ENCODE measurements at places on chromosomes 6 and 20.
A peak's percentile ranks its signal among the peaks of the same experiment; 100 is the strongest.

DNA sequence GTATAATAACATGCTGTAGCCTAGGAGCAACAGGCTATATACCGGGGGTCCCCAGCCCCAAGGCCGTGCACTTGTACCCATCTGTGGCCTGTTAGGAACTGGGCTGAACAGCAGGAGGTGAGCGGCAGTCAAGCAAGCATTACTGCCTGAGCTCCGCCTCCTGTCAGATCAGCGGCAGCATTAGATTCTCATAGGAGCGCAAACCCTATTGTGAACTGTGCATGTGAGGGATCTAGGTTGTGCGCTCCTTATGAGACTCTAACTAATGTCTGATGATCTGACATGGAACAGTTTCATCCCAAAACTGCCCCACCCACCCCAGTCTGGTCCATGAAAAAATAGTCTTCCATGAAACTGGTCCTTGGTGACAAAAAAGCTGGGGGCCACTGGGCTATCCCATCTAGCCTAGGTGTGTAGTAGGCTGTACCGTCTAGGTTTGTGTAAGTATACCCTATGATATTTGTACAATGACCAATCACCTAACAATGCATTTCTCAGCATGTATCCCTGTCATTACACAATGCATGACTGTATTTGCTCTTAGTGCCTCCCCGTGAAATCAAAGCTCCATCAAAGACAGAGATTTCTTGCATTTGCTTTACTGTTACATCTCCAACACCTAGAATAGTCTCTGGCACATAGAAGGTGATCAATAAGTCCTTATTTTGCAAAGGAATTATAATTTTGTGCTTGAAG, 30.8 kb downstream of the NHSL1 start:
- no peak overlapping the region for H3K4me3 ChIP-seq
- no peak for DNase-seq
- H3K27me3 ChIP-seq, result no peaks in the 10 kb centered on the region
- H3K27ac ChIP-seq, result no peak overlapping the region

- no peak for DNase-seq
- H3K27me3 ChIP-seq, result no peaks in the 10 kb centered on the region
- no peaks in the 10 kb centered on the region for H3K36me3 ChIP-seq
- no peaks in the 10 kb centered on the region for H3K4me1 ChIP-seq
- H3K4me3 ChIP-seq, result no peak overlapping the region
Observed at GRCh38 chr6:109260701-109261100, 121.6 kb downstream of the CD164 start.

GRCh38 chr6:116511424-116512110, at the start of gene CALHM5:
Gene CALHM5 (plus strand): TSS chr6:116511639. CDS start chr6:116511697, 58 bp downstream.
- peak; percentile 58 for DNase-seq
- peak within 1 kb of the TSS; percentile 86 for H3K27ac ChIP-seq
- H3K4me3 ChIP-seq, result peak within 1 kb of the TSS; percentile 56
- H3K27me3 ChIP-seq, result no peaks in the 10 kb centered on the region

DNA sequence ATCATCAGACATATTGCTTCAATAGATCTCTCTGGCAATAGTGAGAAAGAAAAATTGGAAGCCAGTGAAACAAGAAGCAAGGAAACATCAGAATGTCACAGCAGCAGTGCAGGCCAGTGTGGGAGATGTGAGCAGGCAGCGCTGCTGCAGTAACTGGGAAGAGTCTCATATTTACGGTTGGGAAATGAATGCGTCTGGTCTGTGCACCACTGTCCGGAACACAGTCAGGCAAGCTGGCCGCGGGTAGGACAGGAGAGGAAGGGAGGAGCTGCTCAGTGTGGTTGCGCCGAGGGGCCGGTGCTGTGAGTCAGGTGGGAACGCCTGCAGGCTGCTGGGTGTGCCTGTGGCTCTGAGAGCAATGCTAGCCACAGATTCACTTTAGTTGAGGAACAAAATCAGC, 6.4 kb upstream of the PSMG4 start:
- no peak for DNase-seq
- H3K27ac ChIP-seq, result no peak overlapping the region
- H3K4me1 ChIP-seq, result peaks cover 40% of the 10 kb centered on the region
- H3K36me3 ChIP-seq, result no peaks in the 10 kb centered on the region

GRCh38 chr6:155708100-155708499, 252.5 kb upstream of the NOX3 start:
- no peak overlapping the region for H3K4me3 ChIP-seq
- no peaks in the 10 kb centered on the region for H3K36me3 ChIP-seq
- no peaks in the 10 kb centered on the region for H3K4me1 ChIP-seq
- H3K27ac ChIP-seq, result no peak overlapping the region
- no peak for DNase-seq

GRCh38 chr6:33935439-33936080, 131.8 kb upstream of the MLN start:
- no peaks in the 10 kb centered on the region for H3K27me3 ChIP-seq
- no peak overlapping the region for H3K27ac ChIP-seq
- DNase-seq, result no peak
- H3K4me1 ChIP-seq, result no peaks in the 10 kb centered on the region

GRCh38 chr20:34968042-34968775, 12.5 kb downstream of the MYH7B start:
- H3K27ac ChIP-seq, result peak overlapping the region; percentile 71
- no peaks in the 10 kb centered on the region for H3K27me3 ChIP-seq
- no peak overlapping the region for H3K4me3 ChIP-seq
- no peak for DNase-seq

GRCh38 chr6:10534419-10534762, 13.2 kb downstream of the GCNT2 start:
- no peak overlapping the region for H3K4me3 ChIP-seq
- DNase-seq, result no peak

GRCh38 chr6:61887423-61887822, 398.6 kb downstream of the KHDRBS2 start:
- H3K36me3 ChIP-seq, result no peaks in the 10 kb centered on the region
- no peak for DNase-seq
- no peaks in the 10 kb centered on the region for H3K4me1 ChIP-seq
- no peak overlapping the region for H3K27ac ChIP-seq

- peaks cover 14% of the 10 kb centered on the region for H3K4me1 ChIP-seq
- H3K27me3 ChIP-seq, result no peaks in the 10 kb centered on the region
- DNase-seq, result peak; percentile 21
- no peak overlapping the region for H3K4me3 ChIP-seq
Observed at GRCh38 chr6:148611213-148611612, 135.6 kb upstream of the UST start.

GRCh38 chr20:31740208-31740607, 1.1 kb downstream of the TPX2 start:
- H3K27ac ChIP-seq, result peak overlapping the region; percentile 83
- H3K4me1 ChIP-seq, result peaks cover 33% of the 10 kb centered on the region
- no peak for DNase-seq
- H3K36me3 ChIP-seq, result no peaks in the 10 kb centered on the region

- H3K4me1 ChIP-seq, result no peaks in the 10 kb centered on the region
- peaks cover 5% of the 10 kb centered on the region for H3K27me3 ChIP-seq
- no peak overlapping the region for H3K27ac ChIP-seq
- H3K36me3 ChIP-seq, result no peaks in the 10 kb centered on the region
- no peak for DNase-seq
Observed at GRCh38 chr6:8277769-8278168, 157.6 kb downstream of the SLC35B3 start.

DNA sequence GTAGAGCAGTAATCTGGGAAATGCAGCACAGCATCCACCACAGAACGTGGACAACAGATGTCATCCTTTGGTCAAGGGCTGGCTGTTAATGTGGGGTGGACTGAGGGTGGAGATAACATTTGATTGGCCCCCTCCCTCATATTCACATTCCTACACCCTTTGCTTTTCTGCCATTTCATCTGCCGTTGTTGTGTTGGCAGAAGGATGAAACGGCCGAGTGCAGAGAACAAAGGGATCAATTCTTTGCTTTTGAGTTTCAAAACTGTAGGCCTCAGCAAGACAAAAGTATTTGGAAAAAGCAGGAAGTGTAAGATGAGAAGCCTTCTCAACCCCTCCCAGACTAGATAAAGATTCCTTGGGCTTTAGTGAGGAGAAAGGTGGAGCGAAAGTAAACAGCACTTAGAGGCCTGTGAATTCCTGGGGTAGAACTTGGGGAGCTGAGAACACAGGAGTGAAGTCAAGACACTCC, 74.2 kb upstream of the PHIP start:
- H3K4me1 ChIP-seq, result no peaks in the 10 kb centered on the region
- H3K27me3 ChIP-seq, result no peaks in the 10 kb centered on the region
- H3K36me3 ChIP-seq, result no peaks in the 10 kb centered on the region
- H3K27ac ChIP-seq, result no peak overlapping the region
- no peak for DNase-seq

- no peaks in the 10 kb centered on the region for H3K36me3 ChIP-seq
- no peak overlapping the region for H3K4me3 ChIP-seq
- no peak for DNase-seq
- H3K27ac ChIP-seq, result no peak overlapping the region
- H3K27me3 ChIP-seq, result no peaks in the 10 kb centered on the region
Observed at GRCh38 chr20:21601799-21602198, 87.9 kb upstream of the NKX2-2 start.

DNA sequence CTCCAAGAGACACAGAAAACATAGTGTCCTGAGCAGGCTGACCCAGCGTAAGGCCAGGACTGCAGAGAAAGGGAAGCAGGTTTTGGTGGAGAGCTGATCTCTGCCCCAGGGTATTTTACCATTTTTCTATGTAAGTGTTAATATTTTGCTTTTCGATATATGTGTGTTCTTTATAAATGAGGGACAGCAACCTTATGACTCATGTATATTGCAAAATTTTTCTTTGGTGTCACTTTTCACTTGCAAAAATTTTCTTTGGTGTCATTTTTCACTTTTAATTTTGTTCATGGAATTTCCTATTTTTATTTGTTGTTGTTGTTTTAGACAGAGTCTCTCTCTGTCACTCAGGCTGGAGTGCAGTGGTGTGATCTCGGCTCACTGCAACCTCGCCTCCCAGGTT, 34.6 kb upstream of the PXDC1 start:
- H3K4me1 ChIP-seq, result no peaks in the 10 kb centered on the region
- H3K27me3 ChIP-seq, result no peaks in the 10 kb centered on the region
- H3K36me3 ChIP-seq, result no peaks in the 10 kb centered on the region
- H3K27ac ChIP-seq, result no peak overlapping the region
- DNase-seq, result no peak
- H3K4me3 ChIP-seq, result no peak overlapping the region

DNA sequence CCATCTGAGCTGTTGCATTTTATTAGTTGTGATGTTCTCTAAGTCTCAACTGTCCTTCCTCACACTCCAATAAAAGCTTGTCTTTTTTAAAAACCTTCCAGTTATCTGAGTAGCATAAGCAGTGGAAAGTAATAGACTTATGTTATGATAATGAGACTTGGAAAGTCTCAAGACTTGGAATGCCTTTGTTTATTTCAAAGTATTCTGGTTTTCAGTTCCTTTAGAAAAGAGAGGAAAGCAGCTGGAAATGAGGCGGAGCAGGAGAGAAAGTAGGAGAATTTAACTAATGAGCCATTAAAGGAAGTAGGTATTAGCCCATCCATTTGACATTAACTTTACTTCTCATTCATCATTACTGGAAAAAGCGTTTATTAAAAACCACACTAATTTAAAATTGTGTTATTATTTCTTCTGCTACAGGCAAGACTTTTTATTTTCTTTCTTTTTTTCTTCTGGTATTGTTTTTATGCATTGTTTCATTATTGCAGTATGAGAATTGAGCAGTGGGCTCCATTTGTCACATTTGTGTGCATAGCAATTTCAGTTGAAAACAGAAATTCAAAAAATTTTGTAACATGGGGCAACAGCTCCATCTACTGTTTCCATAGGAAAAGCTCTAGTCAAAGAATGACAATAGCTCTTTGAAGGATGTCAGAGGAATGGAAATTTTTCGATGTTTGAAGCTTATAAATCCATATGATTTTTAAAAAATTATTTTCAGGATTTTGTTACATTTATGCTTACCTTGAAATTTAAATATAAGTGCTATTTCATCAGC, 194.8 kb downstream of the COL9A1 start:
- H3K4me3 ChIP-seq, result no peak overlapping the region
- no peak for DNase-seq
- no peaks in the 10 kb centered on the region for H3K36me3 ChIP-seq
- no peaks in the 10 kb centered on the region for H3K27me3 ChIP-seq

GRCh38 chr6:82185948-82186535, 61.5 kb downstream of the IBTK start:
- H3K36me3 ChIP-seq, result peaks cover 96% of the 10 kb centered on the region
- H3K4me3 ChIP-seq, result no peak overlapping the region
- DNase-seq, result no peak
- no peaks in the 10 kb centered on the region for H3K4me1 ChIP-seq
- no peak overlapping the region for H3K27ac ChIP-seq

GRCh38 chr6:116461932-116462885, 1.0 kb downstream of the CALHM6 start:
- no peaks in the 10 kb centered on the region for H3K36me3 ChIP-seq

DNA sequence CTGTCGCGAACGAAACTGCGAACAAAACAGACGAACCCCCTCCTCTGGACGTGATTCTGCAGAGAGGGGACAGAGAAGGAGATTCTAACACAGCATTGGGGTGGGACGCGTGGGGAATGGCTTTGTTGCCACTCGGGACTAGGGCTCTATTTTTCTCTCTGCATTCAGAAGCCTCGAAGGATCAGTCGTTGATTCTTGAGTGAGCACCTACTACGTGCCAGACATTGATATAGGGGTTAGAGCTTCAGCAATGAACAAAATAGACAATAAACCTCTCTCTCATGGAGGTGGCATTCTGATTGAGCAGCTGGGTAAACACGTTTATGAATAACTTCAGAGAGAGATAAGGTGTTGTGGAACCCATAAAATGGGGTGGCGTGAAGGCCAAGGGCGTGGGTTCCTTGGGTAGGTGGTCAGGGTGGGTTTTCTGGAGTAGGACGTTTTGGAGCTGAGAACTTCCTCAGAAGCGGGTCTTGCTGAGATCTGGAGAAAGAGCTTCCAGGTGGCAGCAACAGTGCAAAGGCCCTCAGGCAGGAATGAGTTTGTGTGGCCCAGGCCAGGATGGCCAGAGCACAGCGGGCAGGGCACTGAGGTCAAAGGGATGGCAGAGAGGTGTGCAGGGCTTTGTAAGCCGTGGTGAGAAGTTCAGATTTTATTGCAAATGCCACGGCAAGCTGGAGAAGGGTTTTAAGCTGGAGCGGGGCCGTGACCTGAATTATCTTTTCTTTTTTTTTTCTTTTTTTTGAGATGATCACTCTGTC, 884 bp downstream of the SLC2A10 start:
- no peaks in the 10 kb centered on the region for H3K4me1 ChIP-seq
- peak overlapping the region; percentile 48 for H3K27ac ChIP-seq
- no peaks in the 10 kb centered on the region for H3K27me3 ChIP-seq
- peak overlapping the region; percentile 75 for H3K4me3 ChIP-seq
- no peak for DNase-seq

DNA sequence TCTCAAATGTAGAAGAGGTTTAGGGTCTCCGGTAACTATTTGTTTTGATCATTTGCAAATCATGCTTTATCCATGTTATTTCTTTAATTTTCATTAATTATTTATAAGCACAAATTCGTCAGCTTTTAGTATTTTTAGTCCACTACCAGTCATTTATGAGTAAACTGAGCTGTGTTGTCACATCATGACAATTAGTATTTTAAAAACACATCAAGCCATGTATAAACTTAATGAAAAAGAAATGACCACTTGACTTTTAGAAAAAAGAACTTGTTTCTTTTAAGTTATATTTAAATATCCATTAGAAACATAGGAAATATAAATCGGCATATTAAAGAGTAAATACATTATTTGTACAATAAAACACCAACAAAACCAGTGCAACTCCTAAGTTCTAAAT, 2.8 kb downstream of the NKX2-4 start:
- peaks cover 56% of the 10 kb centered on the region for H3K27me3 ChIP-seq
- no peak for DNase-seq
- H3K4me1 ChIP-seq, result no peaks in the 10 kb centered on the region
- H3K27ac ChIP-seq, result no peak overlapping the region
- H3K36me3 ChIP-seq, result peaks cover 13% of the 10 kb centered on the region

- no peaks in the 10 kb centered on the region for H3K36me3 ChIP-seq
- no peaks in the 10 kb centered on the region for H3K4me1 ChIP-seq
- no peak for DNase-seq
- no peaks in the 10 kb centered on the region for H3K27me3 ChIP-seq
- no peak overlapping the region for H3K4me3 ChIP-seq
- peak overlapping the region; percentile 59 for H3K27ac ChIP-seq
Observed at GRCh38 chr6:81401970-81402690, 350.4 kb downstream of the TENT5A start.
